ENCODE measurements at places on chromosomes 16 and 17.

DNA sequence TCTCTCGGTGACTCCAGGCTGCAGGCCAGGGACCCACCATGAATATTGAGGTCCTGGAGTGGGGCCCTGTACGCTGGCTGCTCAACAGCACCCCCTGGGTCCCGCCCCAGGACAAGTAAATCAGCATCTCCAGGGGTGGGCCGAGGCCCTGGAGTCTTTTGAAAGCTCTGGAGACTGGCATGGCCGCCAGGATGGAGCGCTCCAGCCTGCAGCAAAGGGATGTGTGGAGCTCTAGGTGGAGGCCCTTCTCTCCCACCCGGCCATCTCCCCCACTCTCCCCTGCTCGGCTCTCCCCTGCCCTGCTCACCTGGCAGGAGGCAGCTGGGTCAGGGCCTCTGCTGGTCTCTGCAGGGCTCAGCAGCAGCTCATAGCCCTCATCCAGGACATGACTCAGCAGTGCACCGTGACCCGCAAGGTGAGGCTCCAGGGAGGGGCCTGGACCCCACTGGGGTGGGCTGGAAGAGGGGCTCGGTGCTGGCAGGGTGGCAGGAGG, 16.6 kb downstream of the SGSH start:
- DNase-seq: no peak

DNA sequence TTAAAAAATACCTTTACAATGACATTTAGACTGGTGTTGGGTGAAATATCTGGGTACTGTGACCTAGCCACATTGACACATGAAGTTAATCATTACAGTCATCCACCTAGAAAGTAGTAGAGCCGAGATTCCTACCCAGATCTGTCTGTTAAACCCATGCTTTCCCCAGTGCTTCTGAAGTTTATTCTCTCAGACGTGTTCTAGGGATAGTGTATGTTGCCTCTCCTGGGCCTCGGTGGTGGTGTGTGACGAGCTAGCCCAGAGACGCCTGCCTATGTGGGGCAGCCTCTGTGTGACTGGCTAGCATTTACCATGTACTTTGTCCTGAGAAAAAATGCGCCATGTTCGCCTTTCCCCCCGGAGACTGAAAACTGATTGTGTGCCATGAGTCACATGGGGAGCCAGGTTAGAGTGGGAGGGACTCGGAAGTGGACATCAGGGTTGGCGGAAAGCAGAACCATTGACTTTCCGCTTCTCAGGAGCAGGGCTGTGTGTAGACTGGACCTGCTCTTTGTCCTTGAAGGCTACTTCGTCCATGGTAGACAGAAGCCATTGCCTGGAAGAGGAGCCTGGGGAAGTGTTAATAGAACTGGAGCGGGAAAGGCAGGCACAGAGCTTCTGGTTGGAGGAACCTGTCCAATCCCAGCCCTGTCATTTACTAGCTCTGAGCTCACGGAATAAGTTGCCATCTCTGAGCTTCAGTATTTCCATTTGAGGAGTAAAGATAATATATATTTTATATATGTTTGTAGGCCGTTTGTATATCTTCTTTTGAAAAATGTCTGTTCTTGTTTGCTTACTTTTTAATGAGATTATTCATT, 235.5 kb downstream of the SNX29 start:
- DNase-seq: no peak

- DNase-seq: no peak
Observed at GRCh38 chr16:18832613-18833012, 31.3 kb upstream of the ARL6IP1 start.

GRCh38 chr16:29663807-29664090, 702 bp downstream of the SPN start:
- no peak for DNase-seq

GRCh38 chr16:22103441-22103840, 11.1 kb downstream of the VWA3A start:
- DNase-seq: no peak

DNA sequence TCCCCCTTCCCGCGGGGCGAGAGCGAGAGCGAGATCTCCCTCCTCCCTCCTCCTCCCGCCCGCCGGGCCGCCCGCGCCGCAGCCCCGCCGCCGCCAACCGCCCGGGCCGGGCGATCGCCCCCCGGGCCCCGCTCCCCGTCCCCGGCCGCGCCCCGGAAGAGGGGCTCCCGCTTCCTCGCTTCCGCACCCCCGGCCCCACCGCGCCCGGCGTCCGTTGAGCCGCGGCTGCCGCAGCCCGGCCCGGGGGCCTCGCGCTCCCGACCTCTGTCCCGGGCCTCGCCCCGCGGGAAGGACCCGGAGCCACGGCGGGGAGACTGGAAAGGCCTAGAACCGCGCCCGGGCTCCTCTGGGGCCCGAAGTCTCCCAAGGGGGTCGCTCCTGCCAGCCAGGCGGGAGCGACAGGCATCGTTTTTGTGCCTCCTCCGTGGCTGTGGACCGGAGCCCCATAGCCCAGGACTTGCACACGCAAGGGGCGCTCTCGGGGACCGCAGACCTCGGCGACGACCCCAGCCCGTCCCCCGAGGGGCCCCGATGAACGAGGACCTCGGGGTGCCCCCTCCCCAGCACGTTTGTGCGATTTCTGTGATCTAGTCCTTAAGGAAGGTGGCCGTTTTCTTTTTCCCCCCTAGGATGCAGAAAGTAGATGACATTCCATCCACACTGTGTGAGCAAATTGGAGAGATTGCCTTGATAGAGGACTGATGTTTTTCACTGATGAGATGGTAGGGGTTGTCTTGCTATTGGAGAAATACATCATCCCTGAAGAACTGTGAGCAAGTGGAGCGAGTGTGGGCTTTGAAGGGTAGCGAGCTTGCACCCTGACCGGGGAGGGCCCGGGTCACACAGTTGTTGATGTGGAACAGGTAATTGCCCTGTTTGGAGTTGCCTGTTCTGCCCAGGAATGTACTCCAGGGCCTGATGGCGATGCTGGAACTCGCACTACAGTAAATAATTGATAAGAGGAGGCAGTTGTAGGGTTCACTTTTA, 611 bp downstream of the BANP start:
- DNase-seq: no peak

- no peak for DNase-seq
Observed at GRCh38 chr17:535198-535597, 179.4 kb downstream of the VPS53 start.

GRCh38 chr16:73046849-73047214, 1.1 kb downstream of the ZFHX3 start:
- no peak for DNase-seq

GRCh38 chr16:89706518-89707260, 5.2 kb upstream of the SPATA2L start:
- DNase-seq: no peak

- no peak for DNase-seq
Observed at GRCh38 chr16:66961065-66961744, at the start of gene CES3. Gene CES3 (plus strand): TSS chr16:66961266. CDS start chr16:66961308, 42 bp downstream.
